ENCODE measurements at places on chromosomes 16 and 17. TPM values are rescaled to one million over a fixed set of nuclear protein-coding genes. Genes with fewer than 3 reads are reported as not detected.
A peak's percentile ranks its signal among the peaks of the same experiment; 100 is the strongest.

- DNase-seq, result no peak
- H3K27ac ChIP-seq, result no peak overlapping the region
- no peak overlapping the region for H3K4me3 ChIP-seq
- no peaks in the 10 kb centered on the region for H3K4me1 ChIP-seq
Observed at GRCh38 chr16:16158741-16159374, 64.4 kb downstream of the ABCC6 start.

DNA sequence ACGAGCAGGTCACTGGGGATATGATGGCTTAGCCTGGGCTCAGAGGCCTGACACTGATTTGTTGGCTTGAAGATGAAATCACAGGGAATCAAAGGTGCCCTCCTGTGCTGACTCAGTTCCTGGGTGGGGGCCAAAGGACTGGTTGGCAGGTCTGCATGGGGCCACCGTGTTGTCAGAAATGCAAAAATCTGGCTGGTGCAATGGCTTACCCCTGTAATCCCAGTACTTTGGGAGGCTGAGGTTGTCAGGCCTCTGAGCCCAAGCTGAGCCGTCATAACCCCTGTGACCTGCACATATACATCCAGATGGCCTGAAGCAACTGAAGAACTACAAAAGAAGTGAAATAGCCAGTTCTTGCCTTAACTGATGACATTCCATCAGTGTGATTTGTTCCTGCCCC, 314.2 kb downstream of the WWOX start:
- no peaks in the 10 kb centered on the region for H3K36me3 ChIP-seq
- no peak overlapping the region for H3K27ac ChIP-seq
- no peaks in the 10 kb centered on the region for H3K27me3 ChIP-seq
- DNase-seq, result no peak

GRAPL gene
- total RNA-seq, result 2.0 TPM

SPATA20 gene
- total RNA-seq, result 52.4 TPM

AKAP10 gene
- total RNA-seq, result 34.1 TPM

SCARF1 gene
- total RNA-seq, result 4.2 TPM

MEFV gene
- 5.6 TPM for total RNA-seq

GRCh38 chr16:695355-696089, 5.3 kb upstream of the WDR24 start:
- H3K36me3 ChIP-seq, result no peaks in the 10 kb centered on the region
- peak overlapping the region; percentile 68 for H3K4me3 ChIP-seq
- H3K27ac ChIP-seq, result no peak overlapping the region
- DNase-seq, result peak; percentile 74
- peaks cover 15% of the 10 kb centered on the region for H3K27me3 ChIP-seq

- H3K4me3 ChIP-seq, result no peak overlapping the region
- DNase-seq, result no peak
- H3K36me3 ChIP-seq, result no peaks in the 10 kb centered on the region
- no peak overlapping the region for H3K27ac ChIP-seq
Observed at GRCh38 chr16:64013856-64014255, 1108.0 kb downstream of the CDH11 start.

HS3ST3A1 gene
- 1.4 TPM for total RNA-seq

GRCh38 chr17:17440010-17440843, 36.6 kb upstream of the MED9 start:
- peak; percentile 67 for DNase-seq
- no peaks in the 10 kb centered on the region for H3K27me3 ChIP-seq
- H3K4me3 ChIP-seq, result no peak overlapping the region
- no peaks in the 10 kb centered on the region for H3K36me3 ChIP-seq
- peak overlapping the region; percentile 57 for H3K27ac ChIP-seq
- no peaks in the 10 kb centered on the region for H3K4me1 ChIP-seq

DNA sequence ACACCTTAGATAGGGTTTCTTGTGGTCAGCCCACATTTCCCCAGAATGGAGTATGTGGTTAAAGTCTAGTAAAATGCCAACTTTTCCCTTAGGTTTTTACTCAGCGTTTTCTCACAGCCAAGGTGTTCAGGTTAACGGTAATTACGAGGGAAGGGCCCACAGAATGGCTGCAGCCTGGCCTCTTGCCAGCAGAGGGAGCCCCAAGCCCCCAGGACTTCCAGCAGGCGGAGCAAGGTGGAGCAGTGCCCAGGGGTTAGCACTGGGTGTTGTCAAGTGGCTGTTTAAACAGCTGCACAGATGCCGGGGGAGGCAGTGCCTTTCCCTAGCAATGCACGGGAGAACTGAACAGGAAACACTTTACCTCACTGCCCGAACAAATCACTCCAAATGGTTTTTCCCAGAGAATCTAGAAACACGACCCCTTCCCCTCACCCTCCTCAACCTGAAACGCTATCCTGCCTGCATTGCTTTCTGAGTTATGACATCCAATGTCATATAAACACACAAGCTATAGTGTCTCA, 6.6 kb downstream of the PHB1 start:
- peak; percentile 57 for DNase-seq
- no peak overlapping the region for H3K27ac ChIP-seq
- no peaks in the 10 kb centered on the region for H3K27me3 ChIP-seq

GRCh38 chr16:11503566-11503965, 83.2 kb downstream of the LITAF start:
- H3K4me1 ChIP-seq, result peaks cover 5% of the 10 kb centered on the region
- H3K27me3 ChIP-seq, result no peaks in the 10 kb centered on the region
- H3K36me3 ChIP-seq, result no peaks in the 10 kb centered on the region
- H3K27ac ChIP-seq, result peak overlapping the region; percentile 34
- no peak overlapping the region for H3K4me3 ChIP-seq

KRT15 gene
- 331 TPM for total RNA-seq

DNA sequence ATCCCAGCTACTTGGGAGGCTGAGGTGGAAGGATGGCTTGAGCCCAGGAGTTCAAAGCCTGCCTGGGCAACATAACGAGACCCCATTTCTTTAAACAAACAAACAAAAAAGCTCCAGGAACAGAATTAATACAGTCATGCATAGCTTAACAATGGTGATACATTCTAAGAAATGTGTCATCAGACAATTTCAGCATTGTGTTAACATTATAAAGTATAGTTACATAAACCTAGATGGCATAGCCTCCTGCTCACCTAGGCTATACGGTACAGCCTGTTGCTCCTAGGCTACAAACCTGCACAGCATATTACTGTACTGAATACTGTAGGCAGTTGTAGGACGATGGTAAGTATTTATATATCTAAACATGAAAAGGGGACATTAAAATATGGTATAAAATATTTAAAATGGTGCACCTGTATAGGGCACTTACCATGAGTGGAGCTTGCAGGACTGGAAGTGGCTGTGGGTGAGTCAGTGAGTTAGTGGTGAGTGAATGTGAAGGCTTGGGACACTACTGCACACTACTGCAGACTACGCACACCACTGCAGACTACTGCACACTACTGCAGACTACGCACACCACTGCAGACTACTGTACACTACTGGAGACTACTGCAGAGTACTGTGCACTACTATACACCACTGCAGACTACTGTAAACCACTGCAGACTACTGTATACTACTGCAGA, 74.6 kb downstream of the TMC6 start:
- H3K4me1 ChIP-seq, result no peaks in the 10 kb centered on the region
- DNase-seq, result no peak
- no peak overlapping the region for H3K27ac ChIP-seq

SLC13A2 gene
- total RNA-seq, result 4.0 TPM

TTLL6 gene
- under 0.01 TPM for total RNA-seq

GRCh38 chr16:4347010-4347409, 4.1 kb downstream of the PAM16 start:
- H3K27me3 ChIP-seq, result no peaks in the 10 kb centered on the region
- DNase-seq, result no peak
- H3K27ac ChIP-seq, result peak overlapping the region; percentile 75
- H3K4me1 ChIP-seq, result no peaks in the 10 kb centered on the region
- H3K4me3 ChIP-seq, result no peak overlapping the region

- peak overlapping the region; percentile 80 for H3K27ac ChIP-seq
- no peaks in the 10 kb centered on the region for H3K4me1 ChIP-seq
- no peaks in the 10 kb centered on the region for H3K36me3 ChIP-seq
Observed at GRCh38 chr17:44007346-44008204, 3.2 kb downstream of the NAGS start.

- DNase-seq, result no peak
- H3K4me1 ChIP-seq, result peaks cover 19% of the 10 kb centered on the region
- H3K36me3 ChIP-seq, result no peaks in the 10 kb centered on the region
- no peak overlapping the region for H3K27ac ChIP-seq
- H3K27me3 ChIP-seq, result no peaks in the 10 kb centered on the region
- no peak overlapping the region for H3K4me3 ChIP-seq
Observed at GRCh38 chr17:29107933-29108822, 65.2 kb downstream of the PIPOX start.

GRCh38 chr16:69083306-69083941, 22.0 kb upstream of the HAS3 start:
- no peaks in the 10 kb centered on the region for H3K36me3 ChIP-seq
- no peaks in the 10 kb centered on the region for H3K27me3 ChIP-seq
- no peaks in the 10 kb centered on the region for H3K4me1 ChIP-seq
- H3K27ac ChIP-seq, result no peak overlapping the region
- DNase-seq, result no peak

C1QBP gene
- total RNA-seq, result 88.8 TPM

- peaks cover 20% of the 10 kb centered on the region for H3K4me1 ChIP-seq
- peak overlapping the region; percentile 95 for H3K27ac ChIP-seq
- H3K36me3 ChIP-seq, result no peaks in the 10 kb centered on the region
- no peaks in the 10 kb centered on the region for H3K27me3 ChIP-seq
Observed at GRCh38 chr17:75508931-75509361, 6.4 kb downstream of the CASKIN2 start.

ASPSCR1 gene
- total RNA-seq, result 31.8 TPM

DNA sequence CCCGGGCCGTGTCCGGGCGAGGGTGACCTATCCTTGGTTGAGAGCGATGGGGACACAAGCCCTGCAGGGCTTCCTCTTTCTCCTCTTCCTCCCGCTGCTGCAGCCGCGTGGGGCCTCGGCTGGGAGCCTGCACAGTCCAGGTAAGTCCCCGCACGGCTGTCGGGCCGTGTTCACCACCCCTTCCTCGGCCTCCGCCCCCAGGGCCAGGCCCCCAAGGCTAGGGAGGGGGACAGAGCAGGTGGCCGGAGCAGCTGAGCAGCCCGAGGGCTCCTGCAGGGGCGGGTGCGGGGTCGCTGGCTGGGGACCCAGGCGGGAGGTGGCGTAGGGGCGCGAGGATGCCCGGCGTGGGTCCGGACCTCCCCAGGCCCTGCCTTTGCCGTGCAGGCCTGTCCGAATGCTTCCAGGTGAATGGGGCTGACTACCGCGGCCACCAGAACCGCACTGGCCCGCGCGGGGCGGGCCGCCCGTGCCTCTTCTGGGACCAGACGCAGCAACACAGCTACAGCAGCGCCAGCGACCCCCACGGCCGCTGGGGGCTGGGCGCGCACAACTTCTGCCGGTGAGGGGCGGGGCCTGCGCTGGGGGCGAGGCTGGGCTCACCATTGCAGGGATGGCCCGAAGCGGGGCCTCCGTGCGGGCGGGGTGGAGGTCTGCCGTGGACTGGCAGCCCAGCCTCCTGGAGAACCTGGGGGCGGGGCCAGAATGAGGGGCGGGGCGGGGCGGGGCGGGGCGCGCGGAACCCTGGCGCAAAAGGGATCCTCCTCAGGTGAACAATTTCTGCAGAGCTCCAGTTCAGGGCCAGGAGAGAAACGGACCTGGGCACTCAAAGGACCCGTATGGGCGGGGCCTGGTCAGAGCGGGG, 631 bp downstream of the KREMEN2 start:
- H3K4me1 ChIP-seq, result peaks cover 22% of the 10 kb centered on the region
- H3K27me3 ChIP-seq, result peaks cover 29% of the 10 kb centered on the region
- no peak overlapping the region for H3K4me3 ChIP-seq
- H3K36me3 ChIP-seq, result no peaks in the 10 kb centered on the region
- no peak overlapping the region for H3K27ac ChIP-seq

- no peaks in the 10 kb centered on the region for H3K27me3 ChIP-seq
- H3K4me1 ChIP-seq, result no peaks in the 10 kb centered on the region
- no peak overlapping the region for H3K4me3 ChIP-seq
- H3K36me3 ChIP-seq, result no peaks in the 10 kb centered on the region
Observed at GRCh38 chr16:9151597-9151996, 60.2 kb downstream of the HAPSTR1 start.

GRCh38 chr17:80424878-80425765, 10.2 kb downstream of the ENDOV start:
- no peak overlapping the region for H3K27ac ChIP-seq
- H3K4me1 ChIP-seq, result no peaks in the 10 kb centered on the region
- DNase-seq, result no peak

- DNase-seq, result no peak
- H3K36me3 ChIP-seq, result no peaks in the 10 kb centered on the region
- H3K4me1 ChIP-seq, result no peaks in the 10 kb centered on the region
- no peak overlapping the region for H3K4me3 ChIP-seq
Observed at GRCh38 chr16:19033761-19034160, 33.7 kb upstream of the COQ7 start.

- H3K36me3 ChIP-seq, result no peaks in the 10 kb centered on the region
- H3K27me3 ChIP-seq, result no peaks in the 10 kb centered on the region
- no peak overlapping the region for H3K27ac ChIP-seq
- no peak for DNase-seq
Observed at GRCh38 chr17:32256012-32256700, 9.5 kb upstream of the RHBDL3 start.

DNA sequence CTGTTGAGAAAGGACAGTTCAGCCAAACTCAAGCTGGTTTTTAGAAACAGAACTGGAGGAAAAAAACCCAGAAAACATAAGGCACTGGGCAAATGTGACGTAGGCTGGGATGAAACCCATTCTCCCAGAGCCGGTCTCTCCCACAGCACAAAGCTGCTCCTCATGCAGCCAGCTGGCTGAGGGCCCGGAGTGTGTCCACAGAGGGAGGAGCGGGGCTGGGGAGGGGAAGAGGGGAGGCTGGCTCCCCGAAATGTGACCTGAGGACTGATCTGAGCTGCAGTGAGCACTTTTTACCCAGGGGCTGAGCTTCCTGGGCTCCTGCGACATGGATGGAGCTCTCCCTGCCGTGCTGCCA, 20.8 kb downstream of the FOXF1 start:
- H3K36me3 ChIP-seq, result no peaks in the 10 kb centered on the region
- no peak overlapping the region for H3K27ac ChIP-seq
- no peaks in the 10 kb centered on the region for H3K4me1 ChIP-seq
- no peak for DNase-seq
- H3K4me3 ChIP-seq, result no peak overlapping the region

DNA sequence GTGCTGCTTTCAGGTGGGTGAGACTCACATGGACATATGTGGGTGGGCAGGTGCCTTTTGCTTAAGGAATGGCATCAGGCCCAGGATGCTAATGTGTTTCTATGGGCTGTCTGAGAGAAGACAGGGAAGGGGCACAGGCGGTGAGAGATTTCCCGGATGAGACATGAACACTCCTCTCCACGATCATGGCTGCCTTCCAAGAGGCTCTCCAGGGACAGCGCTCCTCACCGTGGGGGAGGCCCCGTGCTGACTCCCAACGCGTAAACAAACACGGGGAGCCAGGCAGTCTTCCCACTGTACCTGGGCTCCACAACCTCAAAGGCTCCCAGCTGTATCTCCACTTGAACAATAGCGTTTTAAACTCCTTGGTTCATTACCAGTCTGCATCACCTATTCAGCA, 42.8 kb downstream of the CDK5R1 start:
- no peak for DNase-seq
- no peak overlapping the region for H3K4me3 ChIP-seq
- no peaks in the 10 kb centered on the region for H3K36me3 ChIP-seq
- no peaks in the 10 kb centered on the region for H3K27me3 ChIP-seq
- no peak overlapping the region for H3K27ac ChIP-seq

All from breast epithelium (tissue), 4 donors.